NCI-H1048 (cell line): ENCODE measurements at places on chromosomes 2 and 18.

- no peak for DNase-seq
Measured at GRCh38 chr2:121178730-121179129, 106.3 kb downstream of the TFCP2L1 start.

DNA sequence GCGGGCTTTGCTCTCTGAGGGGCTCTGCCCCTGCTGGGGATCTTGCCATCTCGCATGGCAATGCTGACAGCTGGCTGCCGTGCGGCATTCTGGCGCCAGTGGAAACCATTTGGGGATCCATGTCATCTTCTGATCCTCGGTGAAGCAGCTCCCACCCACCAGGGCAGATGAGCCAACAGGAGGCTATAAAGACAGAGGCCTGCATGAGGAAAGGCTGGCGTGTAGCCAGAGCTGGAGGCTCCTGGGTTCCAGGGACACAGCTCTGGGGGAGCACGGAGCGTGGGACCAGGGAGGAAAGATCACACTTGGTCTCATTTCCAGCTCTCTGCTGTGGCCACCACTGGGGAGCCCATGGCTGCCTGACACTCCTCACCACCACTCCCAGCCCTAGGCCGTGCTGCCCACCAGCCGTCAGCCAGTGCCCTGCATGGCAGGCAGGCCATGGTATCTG is 145.8 kb downstream of the ZFP36L2 start:
- no peak for DNase-seq

- no peak for DNase-seq
Measured at GRCh38 chr2:2926009-2926857, 451.4 kb downstream of the EIPR1 start.

- no peak for DNase-seq
Measured at GRCh38 chr18:55433140-55433539, 154.9 kb downstream of the TCF4 start.

- DNase-seq: no peak
Measured at GRCh38 chr2:240630771-240631547, 5.7 kb downstream of the GPR35 start.

GRCh38 chr2:85596486-85597143 is 1.1 kb downstream of the RNF181 start:
- no peak for DNase-seq

GRCh38 chr2:54606393-54606958 is 117.0 kb upstream of the EML6 start:
- DNase-seq: no peak

DNA sequence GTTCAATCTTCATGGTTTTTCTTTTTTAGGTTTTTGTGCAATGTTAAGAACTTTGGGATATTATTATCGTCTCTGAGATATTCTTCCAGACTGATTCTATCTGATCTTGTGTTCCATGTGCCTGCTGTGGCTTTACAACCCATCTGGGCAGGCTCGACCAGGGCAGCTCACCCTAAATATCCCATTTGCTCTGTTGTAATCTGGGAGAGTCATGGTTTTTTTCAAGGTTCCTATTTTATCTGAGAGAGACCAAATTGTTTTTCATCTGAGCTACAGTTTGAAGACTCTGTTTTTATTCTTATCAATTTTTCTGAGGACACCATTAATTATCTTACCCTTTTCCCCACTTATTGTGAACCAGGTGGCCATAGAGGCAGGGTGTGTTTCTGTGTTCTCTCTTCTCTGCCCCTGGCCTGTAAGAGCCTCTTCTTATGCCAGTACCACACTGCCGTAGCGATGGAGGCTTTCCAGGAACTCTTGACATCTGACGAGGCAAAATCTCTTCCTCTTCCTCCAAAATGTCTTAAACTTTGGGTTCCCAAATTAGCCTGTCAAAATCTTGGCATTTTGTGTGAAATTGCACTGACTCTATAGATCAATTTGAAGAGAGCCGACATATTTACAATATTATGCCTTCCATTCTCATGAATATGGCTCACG is 3.1 kb downstream of the SP140L start:
- no peak for DNase-seq

GRCh38 chr2:105328281-105329196 is 996 bp downstream of the TGFBRAP1 start:
- no peak for DNase-seq

DNA sequence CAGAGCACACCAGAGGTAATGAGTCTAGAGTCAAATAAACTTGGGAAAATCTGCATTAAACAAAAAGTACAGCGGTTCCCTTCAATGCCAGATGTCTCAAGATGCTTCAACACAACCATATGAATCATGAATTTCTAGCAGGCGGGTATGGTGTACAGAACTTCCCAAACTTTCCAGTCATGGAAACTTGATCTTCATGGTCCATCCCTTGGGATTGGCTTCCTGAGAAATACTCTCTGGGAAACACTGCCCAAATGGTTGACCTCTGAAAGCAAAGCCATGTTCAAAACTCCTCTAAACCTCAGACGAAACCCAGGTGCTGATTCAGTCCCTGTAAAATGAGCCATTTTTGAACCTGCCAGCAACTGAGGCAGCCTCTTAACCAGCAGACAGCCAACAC is 16.4 kb upstream of the TMEM247 start:
- DNase-seq: no peak

DNA sequence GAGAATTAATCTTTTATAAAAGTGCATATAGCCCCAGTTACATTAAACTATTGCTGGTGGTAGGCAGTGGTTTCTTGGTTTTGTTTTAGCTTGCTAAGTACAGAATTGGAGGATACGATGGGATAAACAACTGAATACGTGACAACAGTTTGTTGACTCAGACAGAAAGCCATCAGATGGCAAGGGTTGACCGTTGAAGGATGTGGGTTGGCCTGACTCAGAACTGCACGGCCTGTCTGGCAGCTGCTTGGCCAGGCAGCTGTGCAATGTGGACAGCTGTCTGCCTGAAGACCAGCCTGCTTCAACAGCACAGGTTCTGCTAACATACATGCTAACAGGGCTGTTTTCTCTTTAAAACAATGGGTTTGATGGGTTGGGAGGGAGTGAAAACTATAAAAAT is 46.6 kb downstream of the PRKRA start:
- no peak for DNase-seq

DNA sequence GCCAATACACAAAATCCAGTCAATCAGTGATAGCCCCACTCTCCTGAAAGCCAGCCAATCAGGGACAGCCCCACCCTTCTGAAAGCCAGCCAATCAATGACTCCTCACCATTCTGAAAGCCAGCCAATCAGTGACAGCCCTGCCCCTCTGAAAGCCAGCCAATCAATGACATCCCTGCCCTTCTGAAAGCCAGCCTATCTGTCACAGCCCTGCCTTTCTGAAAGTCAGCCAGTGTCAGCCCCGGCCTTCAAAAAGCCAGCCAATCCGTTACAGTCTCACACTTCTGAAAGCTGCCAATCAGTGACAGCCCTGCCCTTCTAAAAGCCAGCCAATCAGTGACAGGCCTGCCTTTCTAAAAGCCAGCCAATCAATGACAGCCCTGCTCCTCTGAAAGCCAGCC is 95.9 kb upstream of the HDAC4 start:
- no peak for DNase-seq

DNA sequence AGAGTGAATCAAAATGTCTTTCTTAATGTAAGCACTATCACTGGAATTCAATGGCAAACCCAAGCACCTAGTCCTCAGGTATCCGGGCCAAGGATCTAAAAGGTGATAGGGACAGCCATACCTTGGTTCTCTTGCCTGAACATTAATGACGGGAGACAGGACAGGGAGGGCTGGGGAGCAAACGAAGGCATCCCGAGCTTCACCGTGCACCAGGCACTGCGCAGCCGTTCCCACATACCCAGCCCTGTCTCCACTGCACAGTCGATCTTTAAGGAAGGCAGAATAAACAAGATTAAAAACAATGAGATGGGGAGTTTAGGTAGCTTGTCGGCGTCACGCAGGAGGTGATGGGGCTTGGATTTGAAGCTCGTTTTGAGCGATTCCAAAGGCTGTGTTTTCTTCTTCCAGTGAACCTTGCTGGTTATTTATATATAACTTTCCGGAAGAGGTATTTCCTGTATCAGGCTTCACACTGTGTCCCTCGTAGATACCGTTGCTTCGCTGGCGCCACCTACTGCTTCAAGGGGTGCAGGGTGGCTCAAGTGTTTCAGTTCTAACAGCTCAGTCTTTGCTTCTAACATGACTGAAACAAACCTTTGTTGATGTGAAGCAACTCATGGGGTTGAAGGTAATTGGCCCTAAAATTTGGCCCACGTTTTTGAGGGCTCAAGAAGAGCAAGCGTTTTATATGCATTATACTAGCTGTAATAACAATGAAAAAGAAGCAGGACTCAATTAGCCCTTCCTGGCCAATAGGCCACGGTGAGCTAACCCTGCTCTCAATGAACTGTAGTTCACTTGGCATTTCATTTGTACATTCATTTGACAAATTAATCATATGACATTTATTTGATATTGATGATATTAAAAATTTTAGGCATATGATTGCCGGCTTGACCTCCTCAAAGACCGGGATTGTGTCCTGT is 77.4 kb downstream of the DCDC2C start:
- DNase-seq: peak; percentile 29

DNA sequence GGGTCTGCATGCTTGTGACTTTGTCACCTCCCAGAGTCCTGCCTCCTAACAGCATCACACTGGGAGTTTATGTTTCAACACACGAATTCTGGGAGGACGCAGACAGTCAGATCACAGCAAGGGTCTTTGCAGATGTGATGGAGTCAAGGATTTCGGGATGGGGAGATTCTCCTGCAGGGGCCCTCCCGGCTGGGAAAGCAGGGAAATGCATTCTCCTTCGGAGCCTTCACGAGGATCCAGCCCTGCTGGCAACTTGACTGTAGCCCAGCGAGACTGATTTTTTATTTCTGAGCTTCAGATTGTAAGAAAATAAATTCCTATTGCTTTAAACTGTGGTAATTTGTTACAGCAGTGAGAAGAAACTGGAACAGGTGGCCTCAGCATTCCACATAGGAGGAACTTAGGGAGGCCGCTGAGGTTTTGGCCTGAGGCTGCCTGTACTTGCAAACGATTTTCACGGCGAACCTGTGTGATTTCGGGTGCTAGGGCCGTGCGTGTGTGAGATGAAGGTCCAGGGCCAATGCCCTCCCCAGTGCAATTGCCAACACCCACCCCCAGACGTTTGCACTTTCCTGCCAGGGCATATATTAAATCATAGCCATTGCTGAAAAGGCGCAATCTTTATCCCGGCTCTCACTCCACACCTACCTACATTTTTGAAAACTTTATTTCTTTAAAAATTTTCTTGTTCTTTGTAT is 79.8 kb downstream of the ASB1 start:
- no peak for DNase-seq

- DNase-seq: no peak
Measured at GRCh38 chr18:44733069-44733753, 52.5 kb downstream of the SETBP1 start.

- no peak for DNase-seq
Measured at GRCh38 chr2:172510088-172510487, 45.8 kb upstream of the PDK1 start.

GRCh38 chr18:79248495-79249060 is 147.2 kb upstream of the NFATC1 start:
- no peak for DNase-seq

DNA sequence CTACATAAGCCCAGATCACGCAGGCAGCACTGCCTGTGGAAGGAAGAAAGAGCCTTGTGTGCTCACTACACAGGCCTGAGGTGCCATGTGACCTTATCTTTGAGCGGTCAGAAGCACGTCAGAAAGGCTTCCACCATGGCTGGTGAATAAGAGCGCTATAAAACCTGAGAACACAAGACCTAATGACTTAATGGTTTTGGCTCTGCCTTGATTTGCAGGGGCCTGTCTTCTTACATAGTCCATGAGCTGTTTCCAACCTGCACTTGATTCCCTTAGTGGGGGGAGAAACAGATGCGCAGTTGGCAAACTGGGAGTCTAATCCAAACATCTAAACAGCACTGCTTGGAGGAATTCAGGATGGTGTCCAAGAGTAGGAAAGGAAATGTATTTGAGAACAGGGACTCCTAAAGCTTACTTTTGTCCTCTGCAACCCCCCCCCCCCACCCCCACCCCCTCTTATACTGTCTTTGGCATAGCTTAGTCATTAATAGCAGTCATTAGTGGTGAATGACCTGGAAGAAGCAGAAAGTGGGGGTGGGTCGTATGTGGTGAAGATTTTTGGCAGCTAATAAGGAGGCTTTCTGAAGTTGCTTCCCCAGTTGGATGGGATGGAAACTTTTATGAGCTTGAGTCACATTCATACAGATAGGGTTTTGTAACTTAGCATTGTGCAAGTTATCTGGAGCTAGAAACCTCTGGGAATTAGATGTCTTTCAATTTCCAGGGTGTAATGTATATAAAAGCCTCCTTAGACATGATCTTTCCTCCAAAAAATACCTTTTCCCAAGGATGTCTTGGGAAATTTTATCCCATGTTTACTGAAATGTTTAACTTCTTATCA is 454.1 kb downstream of the MEIS1 start:
- no peak for DNase-seq

DNA sequence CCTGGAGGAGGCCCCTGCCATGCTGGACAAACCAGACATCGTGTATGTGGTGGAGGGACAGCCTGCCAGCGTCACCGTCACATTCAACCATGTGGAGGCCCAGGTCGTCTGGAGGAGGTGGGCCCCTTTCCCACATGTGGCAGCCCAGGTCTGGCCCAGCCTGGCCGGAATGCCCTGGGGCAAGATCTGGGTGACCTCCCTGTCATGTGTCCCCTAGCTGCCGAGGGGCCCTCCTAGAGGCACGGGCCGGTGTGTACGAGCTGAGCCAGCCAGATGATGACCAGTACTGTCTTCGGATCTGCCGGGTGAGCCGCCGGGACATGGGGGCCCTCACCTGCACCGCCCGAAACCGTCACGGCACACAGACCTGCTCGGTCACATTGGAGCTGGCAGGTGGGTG is 25.2 kb upstream of the GMPPA start:
- DNase-seq: no peak

DNA sequence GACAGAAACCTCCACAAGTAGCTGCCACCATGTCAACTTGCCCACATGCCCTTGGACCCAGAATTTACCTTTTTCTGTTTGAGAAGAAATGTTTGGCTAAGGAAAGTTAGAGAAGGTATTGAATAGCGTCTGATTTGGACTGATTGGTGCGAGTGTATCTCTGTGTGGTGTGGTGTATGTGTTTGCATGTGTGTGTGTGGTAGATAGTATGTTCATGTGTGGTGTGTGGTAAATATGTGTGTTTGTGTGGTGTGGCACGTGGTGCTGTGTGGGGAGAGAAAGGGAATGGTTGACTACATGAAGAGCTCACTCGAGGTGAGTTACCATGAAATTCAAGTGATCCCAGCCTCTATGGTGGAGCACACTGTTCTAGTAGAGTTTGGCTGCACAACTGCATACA is 360.8 kb upstream of the SPHKAP start:
- no peak for DNase-seq

DNA sequence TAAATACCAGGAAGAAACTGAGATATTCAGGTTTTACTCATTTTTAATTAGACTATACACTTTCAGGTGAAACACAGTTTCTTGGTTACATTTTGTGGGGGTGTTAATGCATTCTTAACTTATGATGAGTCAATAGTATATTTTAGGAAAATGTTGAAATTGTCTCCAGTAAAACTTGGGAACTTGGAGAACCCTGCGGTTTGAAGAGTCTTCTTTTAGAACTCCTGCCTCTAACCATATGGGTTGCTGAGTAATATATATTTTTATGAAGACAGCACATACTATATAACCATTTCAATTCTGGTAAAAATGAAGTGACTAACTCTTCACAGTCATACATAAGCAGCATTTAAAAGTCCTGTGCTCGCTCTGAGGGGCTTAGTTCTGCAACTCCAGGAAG is 308.2 kb upstream of the LRATD1 start:
- no peak for DNase-seq
